ENCODE measurements at places on chromosomes 7 and 10.

- no peaks in the 10 kb centered on the region for H3K27me3 ChIP-seq
- no peak for DNase-seq
- H3K27ac ChIP-seq: no peak overlapping the region
- peaks cover 49% of the 10 kb centered on the region for H3K4me1 ChIP-seq
Observed at GRCh38 chr10:101063548-101064414, 2.0 kb downstream of the KAZALD1 start.

- no peak for DNase-seq
- no peak overlapping the region for H3K27ac ChIP-seq
- H3K4me1 ChIP-seq: peaks cover 4% of the 10 kb centered on the region
Observed at GRCh38 chr10:100653238-100653956, 92.0 kb upstream of the PAX2 start.

- no peaks in the 10 kb centered on the region for H3K27me3 ChIP-seq
- no peaks in the 10 kb centered on the region for H3K36me3 ChIP-seq
- no peak overlapping the region for H3K4me3 ChIP-seq
Observed at GRCh38 chr10:49733866-49734265, 28.3 kb downstream of the OGDHL start.

- no peaks in the 10 kb centered on the region for H3K36me3 ChIP-seq
- H3K4me1 ChIP-seq: no peaks in the 10 kb centered on the region
- no peak overlapping the region for H3K4me3 ChIP-seq
- H3K27me3 ChIP-seq: peaks cover 29% of the 10 kb centered on the region
- H3K27ac ChIP-seq: no peak overlapping the region
Observed at GRCh38 chr7:50556247-50556991, 8.8 kb downstream of the DDC start.

GRCh38 chr10:63128443-63128842, 4.7 kb upstream of the NRBF2 start:
- no peak overlapping the region for H3K4me3 ChIP-seq
- H3K27ac ChIP-seq: no peak overlapping the region
- no peak for DNase-seq
- H3K36me3 ChIP-seq: no peaks in the 10 kb centered on the region
- H3K4me1 ChIP-seq: peaks cover 6% of the 10 kb centered on the region

DNA sequence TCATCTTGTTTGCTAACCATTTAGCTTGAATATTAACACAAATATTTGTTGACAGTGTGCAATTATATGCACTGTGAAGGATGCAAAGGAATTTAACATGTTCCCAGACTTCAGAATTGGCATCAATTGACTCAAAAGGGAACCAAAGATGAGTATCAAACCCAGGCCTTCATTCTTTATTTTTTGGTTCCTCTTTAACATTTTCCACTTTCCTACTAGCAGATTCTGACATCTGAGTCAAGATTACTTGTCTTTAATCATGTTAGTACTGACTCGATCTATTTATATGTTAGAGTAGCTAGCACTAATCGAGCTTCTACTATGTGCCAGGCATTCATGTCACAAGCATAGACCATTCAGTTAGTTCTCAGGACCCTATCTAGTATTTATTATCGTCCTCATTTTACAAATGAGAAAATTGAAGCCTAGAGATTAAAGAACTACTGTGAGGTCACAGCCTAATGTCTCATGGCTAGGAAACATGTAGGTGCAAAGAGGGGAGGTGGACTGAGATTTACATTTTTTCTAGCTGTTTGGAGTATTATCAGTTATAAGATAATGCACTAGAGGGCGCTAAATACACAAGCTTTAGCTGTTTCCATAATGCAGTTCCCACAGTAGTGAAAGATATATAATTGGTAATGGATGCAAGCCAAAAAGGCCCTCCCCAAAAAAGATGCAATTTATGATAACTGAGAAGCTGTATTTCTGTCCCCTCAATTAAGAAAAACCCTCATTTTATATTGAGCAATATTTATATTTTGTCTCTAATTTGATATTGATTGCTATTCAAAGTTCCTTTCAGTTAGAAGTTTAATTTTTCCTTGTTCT, 32.9 kb upstream of the KMT2E start:
- no peak overlapping the region for H3K27ac ChIP-seq
- H3K36me3 ChIP-seq: no peaks in the 10 kb centered on the region
- H3K4me3 ChIP-seq: no peak overlapping the region
- H3K27me3 ChIP-seq: no peaks in the 10 kb centered on the region
- peaks cover 34% of the 10 kb centered on the region for H3K4me1 ChIP-seq

GRCh38 chr10:127983344-127984100, 76.6 kb downstream of the PTPRE start:
- H3K4me1 ChIP-seq: peaks cover 13% of the 10 kb centered on the region
- no peak overlapping the region for H3K4me3 ChIP-seq
- no peaks in the 10 kb centered on the region for H3K36me3 ChIP-seq
- no peak for DNase-seq

GRCh38 chr10:79202188-79203013, 133.6 kb downstream of the ZMIZ1 start:
- no peak overlapping the region for H3K4me3 ChIP-seq
- no peaks in the 10 kb centered on the region for H3K36me3 ChIP-seq
- no peak for DNase-seq

DNA sequence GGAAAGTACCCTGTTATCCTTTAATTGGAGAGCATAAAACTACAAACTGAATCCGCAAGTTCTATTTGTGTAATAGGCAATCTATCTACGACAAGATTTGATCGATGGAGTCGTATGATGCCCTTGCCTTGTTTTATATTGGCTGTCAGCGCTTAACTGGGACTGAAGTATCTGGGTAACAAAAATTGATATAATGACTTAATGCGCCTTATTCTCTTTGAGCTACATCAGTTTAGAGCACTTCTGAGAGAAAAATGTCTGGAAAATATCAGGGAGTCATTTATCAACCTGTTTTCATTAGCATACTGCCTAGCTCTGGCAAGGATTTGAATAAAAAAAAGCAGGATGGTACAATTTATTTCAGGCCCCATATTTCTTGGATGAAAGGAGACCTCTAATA, 262.1 kb downstream of the LRMDA start:
- H3K27ac ChIP-seq: no peak overlapping the region
- H3K36me3 ChIP-seq: no peaks in the 10 kb centered on the region
- H3K27me3 ChIP-seq: no peaks in the 10 kb centered on the region
- no peak overlapping the region for H3K4me3 ChIP-seq

- no peaks in the 10 kb centered on the region for H3K36me3 ChIP-seq
- no peaks in the 10 kb centered on the region for H3K4me1 ChIP-seq
- DNase-seq: no peak
- no peak overlapping the region for H3K4me3 ChIP-seq
- H3K27me3 ChIP-seq: no peaks in the 10 kb centered on the region
Observed at GRCh38 chr7:156003220-156004162, 191.2 kb upstream of the SHH start.

- no peak overlapping the region for H3K27ac ChIP-seq
- no peaks in the 10 kb centered on the region for H3K36me3 ChIP-seq
- no peaks in the 10 kb centered on the region for H3K4me1 ChIP-seq
- no peak overlapping the region for H3K4me3 ChIP-seq
Observed at GRCh38 chr10:131140606-131141005, 170.9 kb downstream of the TCERG1L start.

GRCh38 chr7:8742837-8743236, 309.4 kb downstream of the NXPH1 start:
- no peak overlapping the region for H3K4me3 ChIP-seq
- H3K36me3 ChIP-seq: no peaks in the 10 kb centered on the region

DNA sequence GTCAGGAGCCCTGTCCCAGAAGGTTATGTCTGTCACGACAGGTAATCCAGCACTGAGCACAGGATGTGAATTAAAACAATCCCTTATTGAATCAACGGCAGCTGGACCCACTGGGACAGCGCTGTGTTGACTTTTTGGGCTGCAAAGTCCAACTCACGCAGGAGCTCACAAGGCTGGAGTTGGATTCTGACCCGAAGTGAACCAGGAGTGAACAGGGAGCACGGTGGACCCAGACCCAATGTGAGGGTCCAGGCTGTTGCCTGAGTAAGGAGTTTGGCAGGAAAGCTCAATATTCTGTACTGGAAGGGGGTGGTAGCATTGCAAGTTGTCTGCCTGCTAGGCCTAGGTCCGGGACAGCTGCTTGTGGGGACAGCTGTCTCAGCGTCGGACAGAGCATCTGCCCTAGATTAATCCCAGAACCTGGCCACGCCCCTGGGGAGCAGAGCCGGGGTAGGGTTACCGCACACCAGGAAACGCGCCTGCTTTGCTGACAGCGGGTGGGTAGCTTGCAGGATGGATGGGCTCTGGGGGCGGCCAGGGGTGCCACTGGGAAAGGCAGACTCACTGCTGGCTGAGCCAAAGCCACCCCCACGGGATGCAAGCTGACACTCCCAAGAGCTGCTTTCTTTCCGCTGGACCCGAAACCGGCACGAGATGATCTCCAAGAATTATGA, 24.0 kb downstream of the COL26A1 start:
- no peaks in the 10 kb centered on the region for H3K27me3 ChIP-seq
- no peaks in the 10 kb centered on the region for H3K36me3 ChIP-seq
- no peaks in the 10 kb centered on the region for H3K4me1 ChIP-seq
- no peak overlapping the region for H3K27ac ChIP-seq

GRCh38 chr7:117775801-117776200, 97.4 kb downstream of the CTTNBP2 start:
- DNase-seq: no peak
- no peaks in the 10 kb centered on the region for H3K4me1 ChIP-seq
- H3K4me3 ChIP-seq: no peak overlapping the region

DNA sequence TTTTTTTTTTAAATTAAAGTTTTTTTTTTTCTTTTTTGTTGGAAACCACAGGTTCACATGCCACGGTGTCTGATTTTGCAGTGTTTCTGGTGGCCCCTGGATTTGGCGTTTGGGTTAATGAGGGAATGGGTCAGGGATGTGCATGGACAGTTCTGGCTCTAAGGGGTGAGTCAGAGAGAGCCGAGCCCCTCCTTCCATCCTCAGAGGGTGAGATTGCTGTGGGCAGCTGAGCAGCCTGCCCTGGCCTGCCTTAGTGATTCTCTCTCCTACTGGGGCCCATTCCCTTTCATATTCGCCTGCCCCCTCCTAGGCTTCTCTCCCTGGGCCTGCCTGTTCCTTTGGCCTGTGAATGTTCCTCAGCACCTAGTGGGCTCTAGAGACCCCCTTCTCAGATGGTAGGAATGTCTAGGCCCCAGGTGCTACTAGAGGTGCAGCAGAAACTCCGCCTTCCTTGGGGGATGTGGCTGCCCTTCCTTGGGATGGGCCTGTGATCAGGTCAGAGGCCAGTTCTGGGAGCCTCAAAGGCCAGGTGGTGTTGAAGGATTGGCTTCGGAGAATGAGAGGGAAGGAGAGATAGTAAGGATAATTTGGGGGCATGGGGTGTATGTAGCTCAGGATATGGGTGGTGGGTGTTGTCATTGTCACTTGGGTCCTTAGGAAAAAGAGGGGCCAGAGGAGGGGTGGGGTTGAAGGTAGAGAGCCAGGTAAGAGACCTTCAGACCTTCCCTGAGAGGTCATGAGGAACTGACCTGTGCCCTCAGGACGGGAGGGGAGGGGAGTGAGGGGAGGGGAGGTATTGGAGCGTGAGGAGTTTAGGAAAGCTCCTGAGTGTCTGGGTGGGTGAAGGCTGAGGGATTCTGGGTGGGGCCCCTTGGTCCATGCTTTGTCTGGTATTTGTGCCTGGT, 19.8 kb downstream of the TSPAN14 start:
- no peak overlapping the region for H3K4me3 ChIP-seq
- H3K4me1 ChIP-seq: peaks cover 49% of the 10 kb centered on the region
- DNase-seq: no peak
- no peaks in the 10 kb centered on the region for H3K27me3 ChIP-seq
- no peak overlapping the region for H3K27ac ChIP-seq

GRCh38 chr10:6570893-6571292, 9.2 kb downstream of the PRKCQ start:
- no peak overlapping the region for H3K4me3 ChIP-seq
- H3K27me3 ChIP-seq: peaks cover 74% of the 10 kb centered on the region
- H3K27ac ChIP-seq: no peak overlapping the region
- H3K4me1 ChIP-seq: no peaks in the 10 kb centered on the region
- no peaks in the 10 kb centered on the region for H3K36me3 ChIP-seq
- DNase-seq: no peak
